ENCODE measurements at places on chromosomes 7 and 10. TPM values are rescaled to one million over a fixed set of nuclear protein-coding genes. Genes with fewer than 3 reads are reported as not detected.

DNA sequence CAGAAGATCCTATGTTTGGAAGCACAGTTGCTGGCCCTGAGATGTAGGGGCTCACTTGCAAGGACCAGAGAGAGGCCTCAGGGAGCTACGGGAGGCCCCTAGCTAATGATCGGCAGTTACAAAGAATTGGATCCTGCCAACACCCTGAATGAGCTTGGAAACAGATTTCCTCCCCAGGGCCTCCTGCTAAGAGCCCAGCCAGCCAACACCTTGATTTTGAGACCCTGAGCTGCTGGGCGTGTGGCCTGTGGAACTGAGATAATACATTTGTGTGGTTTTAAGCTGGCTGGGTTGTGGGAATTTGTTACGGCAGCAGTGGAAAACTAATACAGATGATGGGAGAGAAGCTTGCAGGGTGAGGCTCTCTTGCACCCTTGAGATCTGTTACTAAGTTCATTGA, 3.9 kb downstream of the DOCK1 start:
- peaks cover 17% of the 10 kb centered on the region for H3K4me1 ChIP-seq
- no peaks in the 10 kb centered on the region for H3K27me3 ChIP-seq
- no peak for DNase-seq
- H3K36me3 ChIP-seq = no peaks in the 10 kb centered on the region
- H3K27ac ChIP-seq = no peak overlapping the region

DNA sequence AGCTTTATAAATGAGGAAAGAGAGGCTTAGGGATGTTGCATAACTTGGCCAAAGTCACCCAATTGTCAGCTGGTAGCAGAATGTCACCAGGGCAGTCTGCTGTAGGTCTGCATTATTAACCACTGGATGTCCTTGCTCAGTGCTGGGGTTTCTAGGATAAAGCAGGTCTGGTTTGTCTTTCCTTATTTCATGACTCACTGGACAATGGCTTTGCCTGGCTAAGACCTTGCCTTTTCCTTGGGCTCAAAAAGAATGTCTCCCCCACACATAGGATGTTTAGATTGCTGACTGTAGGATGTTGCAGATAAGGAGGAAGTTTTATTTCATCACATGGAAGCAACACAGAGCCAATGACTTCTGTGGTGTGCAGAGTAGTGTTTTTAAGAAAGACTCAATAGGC, 29.4 kb downstream of the WDFY4 start:
- no peak overlapping the region for H3K4me3 ChIP-seq
- no peak for DNase-seq
- H3K4me1 ChIP-seq = no peaks in the 10 kb centered on the region
- H3K27me3 ChIP-seq = peaks cover 2% of the 10 kb centered on the region
- no peaks in the 10 kb centered on the region for H3K36me3 ChIP-seq

Gene COL13A1
- total RNA-seq = 0.86 TPM

DNA sequence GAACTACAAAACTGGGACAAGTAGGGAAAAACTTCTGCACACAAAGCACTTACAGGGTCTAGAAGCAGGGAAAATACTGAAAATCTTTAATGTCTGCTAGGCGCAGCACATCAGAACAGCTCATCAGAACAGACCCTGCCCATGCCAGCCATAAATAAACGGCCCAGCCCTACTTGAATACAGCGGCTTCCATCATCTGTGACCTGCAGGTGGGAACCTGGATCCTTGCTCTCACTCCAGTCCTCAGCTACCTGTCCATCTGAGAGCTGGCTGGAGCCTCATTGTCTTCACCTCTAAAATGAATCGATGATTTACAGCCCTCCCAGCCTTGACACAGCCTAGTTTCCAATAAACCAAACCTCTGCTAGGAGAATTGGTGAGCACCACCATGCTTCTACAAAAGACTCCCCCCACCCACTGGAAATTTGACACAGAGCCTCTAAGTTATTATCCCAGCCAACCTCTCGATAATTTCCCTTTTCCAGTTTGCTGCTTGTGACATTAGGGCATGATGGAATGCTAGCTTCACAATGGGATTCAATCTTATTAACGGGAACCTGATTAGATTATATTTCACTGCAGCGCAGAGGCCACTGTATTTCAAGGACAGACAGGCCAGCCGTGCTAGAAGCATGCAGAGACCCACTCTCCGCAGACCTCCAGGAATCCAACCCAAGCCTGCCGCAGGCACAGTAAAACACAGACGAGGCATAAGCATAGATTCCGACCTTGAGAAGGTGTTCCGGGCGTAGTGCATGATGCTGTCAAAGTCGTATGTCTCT, 61.6 kb upstream of the OPALIN start:
- H3K36me3 ChIP-seq = no peaks in the 10 kb centered on the region
- no peak overlapping the region for H3K27ac ChIP-seq
- no peak overlapping the region for H3K4me3 ChIP-seq
- no peaks in the 10 kb centered on the region for H3K4me1 ChIP-seq
- no peaks in the 10 kb centered on the region for H3K27me3 ChIP-seq

Gene CTAGE4
- 1.4 TPM for total RNA-seq

DNA sequence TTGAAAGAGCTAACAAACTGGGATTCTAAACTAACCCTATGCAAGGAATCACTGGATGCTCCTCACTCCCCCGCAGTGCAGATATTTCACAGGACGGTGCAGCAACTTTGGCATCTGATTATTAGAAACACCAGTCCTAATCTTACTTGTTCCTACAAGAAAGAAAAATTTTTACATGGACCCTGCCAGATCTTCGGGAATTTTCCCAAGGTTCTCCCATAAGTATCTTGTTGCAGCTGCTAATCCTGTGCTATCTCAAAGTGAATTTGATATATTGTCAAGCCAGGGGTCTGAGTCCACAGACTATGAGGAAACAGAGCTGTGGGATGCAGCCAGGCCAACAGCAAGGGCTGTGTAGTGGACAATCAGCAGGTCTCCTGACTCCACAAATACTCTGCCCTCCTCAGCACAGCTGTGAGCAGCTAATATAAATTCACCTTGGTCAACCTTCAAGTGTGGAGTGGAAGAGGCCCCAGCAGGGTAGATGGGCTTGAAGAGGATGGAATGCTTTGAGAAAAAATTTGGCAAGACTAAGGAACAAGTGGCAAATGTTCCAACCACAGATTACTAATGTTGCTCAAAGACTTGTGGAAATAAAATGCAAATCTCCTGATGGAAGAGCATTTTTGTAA, 25.6 kb downstream of the VSTM4 start:
- H3K4me3 ChIP-seq = no peak overlapping the region
- no peak overlapping the region for H3K27ac ChIP-seq
- H3K27me3 ChIP-seq = no peaks in the 10 kb centered on the region
- DNase-seq = peak; percentile 49
- H3K36me3 ChIP-seq = no peaks in the 10 kb centered on the region
